ENCODE measurements at places on chromosomes 4 and X.

DNA sequence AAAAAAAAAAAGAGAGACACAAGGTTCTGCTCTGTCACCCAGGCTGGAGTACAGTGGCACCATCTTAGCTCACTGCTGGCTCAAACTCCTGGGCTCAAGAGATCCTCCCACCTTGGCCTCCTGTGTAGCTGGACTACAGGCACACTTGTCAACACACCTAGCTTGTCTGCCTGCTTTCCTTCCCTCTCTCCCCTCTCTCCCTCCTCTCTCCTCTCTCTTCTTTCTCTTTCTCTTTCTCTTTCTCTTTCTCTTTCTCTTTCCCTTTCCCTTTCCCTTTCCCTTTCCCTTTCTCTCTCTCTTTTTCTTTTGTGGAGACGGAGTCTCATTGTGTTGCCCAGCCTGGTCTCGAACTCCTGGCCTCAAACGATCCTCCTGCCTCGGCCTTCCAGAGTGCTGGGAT is 132.1 kb downstream of the DIPK2B start:
- no peak for DNase-seq

GRCh38 chr4:139247241-139247640 is 32.8 kb downstream of the MGARP start:
- no peak for DNase-seq

GRCh38 chrX:38975368-38975942 is 174.2 kb downstream of the MID1IP1 start:
- DNase-seq, result no peak

- peak; percentile 61 for DNase-seq
Observed at GRCh38 chrX:1462596-1463251, 10.0 kb upstream of the ASMTL start.

- no peak for DNase-seq
Observed at GRCh38 chrX:27222661-27223060, 240.5 kb downstream of the PPP4R3C start.

- DNase-seq, result no peak
Observed at GRCh38 chrX:99795495-99795894, 614.6 kb downstream of the PCDH19 start.

- DNase-seq, result no peak
Observed at GRCh38 chr4:78864405-78865024, 74.7 kb downstream of the PAQR3 start.

DNA sequence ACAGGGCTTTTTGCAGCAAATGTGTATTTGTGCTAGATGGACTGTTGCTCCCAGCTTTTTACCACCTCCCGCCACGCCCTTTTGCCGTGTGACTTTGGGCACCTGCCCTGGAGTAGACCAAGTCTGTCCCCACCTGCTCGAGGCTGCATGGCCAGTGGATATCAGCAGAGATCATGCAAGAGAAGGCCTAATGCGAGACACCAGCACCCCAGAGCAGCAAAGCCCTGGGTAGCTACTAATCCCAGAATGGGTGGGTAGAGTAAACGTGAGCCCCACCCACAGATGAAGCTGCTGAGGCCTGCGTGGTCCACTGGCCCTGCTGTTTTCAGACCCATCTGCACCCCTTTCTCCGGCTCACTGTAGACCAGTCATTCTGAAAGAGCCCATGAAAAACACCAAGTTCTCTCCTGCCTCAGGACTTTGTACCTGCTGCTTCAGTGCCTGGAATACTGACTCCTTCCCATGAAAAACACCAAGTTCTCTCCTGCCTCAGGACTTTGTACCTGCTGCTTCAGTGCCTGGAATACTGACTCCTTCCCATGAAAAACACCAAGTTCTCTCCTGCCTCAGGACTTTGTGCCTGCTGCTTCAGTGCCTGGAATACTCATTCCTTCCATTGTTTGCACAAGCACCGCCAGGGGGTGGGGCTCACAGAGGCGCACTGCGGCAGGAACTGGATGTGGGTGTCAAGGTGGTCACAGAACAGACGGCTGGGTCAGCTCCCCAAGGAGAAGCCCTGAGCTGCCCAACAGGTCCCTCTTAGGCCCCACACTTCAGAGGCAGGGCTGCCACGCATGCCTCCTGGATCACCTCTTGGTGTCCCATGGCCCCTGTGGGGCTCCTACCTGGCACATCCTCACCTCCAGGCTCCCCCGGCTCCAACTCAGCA is 5.1 kb upstream of the TNIP2 start:
- DNase-seq, result no peak

- DNase-seq, result no peak
Observed at GRCh38 chrX:47502316-47503125, 19.5 kb upstream of the ZNF41 start.

GRCh38 chr4:128068918-128069317 is 7.8 kb downstream of the LARP1B start:
- DNase-seq, result no peak

GRCh38 chr4:184395451-184395917 is 78.9 kb downstream of the IRF2 start:
- DNase-seq, result no peak

GRCh38 chr4:4317496-4318232 is 27.6 kb downstream of the ZBTB49 start:
- DNase-seq, result no peak

DNA sequence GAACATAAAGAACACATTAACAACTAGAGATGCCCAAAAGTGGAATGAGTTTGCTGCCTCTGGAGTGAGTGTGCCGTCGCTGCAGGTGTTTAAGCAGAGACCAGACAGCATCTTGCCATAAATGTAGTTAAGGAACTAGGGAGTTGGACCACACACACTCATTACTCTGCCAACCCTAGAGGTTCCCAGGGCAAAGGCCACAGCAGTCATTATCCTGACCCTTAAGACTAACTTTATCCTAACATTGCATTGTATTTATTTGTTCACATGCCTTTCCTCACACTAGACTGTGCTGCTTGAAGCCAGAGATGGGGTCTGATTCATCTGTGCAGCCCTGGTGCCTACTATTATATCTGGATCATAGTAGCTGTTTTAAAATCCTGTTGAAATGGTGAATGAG is 16.9 kb upstream of the PLA2G12A start:
- DNase-seq, result no peak

GRCh38 chr4:23368081-23368697 is 521.7 kb downstream of the PPARGC1A start:
- DNase-seq, result no peak

- DNase-seq, result no peak
Observed at GRCh38 chrX:134025986-134026545, 40.7 kb upstream of the GPC3 start.

- no peak for DNase-seq
Observed at GRCh38 chr4:88846206-88846790, 148.7 kb upstream of the NAP1L5 start.

- DNase-seq, result no peak
Observed at GRCh38 chr4:105369988-105370387, 103.9 kb downstream of the PPA2 start.

GRCh38 chr4:143391261-143391660 is 54.6 kb downstream of the GAB1 start:
- DNase-seq, result no peak
